ENCODE measurements at places on chromosomes 12 and 14.

- H3K4me1 ChIP-seq: no peaks in the 10 kb centered on the region
- peaks cover 26% of the 10 kb centered on the region for H3K36me3 ChIP-seq
- no peak for DNase-seq
- no peaks in the 10 kb centered on the region for H3K27me3 ChIP-seq
- H3K4me3 ChIP-seq: no peak overlapping the region
- no peak overlapping the region for H3K27ac ChIP-seq
Measured at GRCh38 chr12:108800591-108800990, 56.8 kb downstream of the SSH1 start.

DNA sequence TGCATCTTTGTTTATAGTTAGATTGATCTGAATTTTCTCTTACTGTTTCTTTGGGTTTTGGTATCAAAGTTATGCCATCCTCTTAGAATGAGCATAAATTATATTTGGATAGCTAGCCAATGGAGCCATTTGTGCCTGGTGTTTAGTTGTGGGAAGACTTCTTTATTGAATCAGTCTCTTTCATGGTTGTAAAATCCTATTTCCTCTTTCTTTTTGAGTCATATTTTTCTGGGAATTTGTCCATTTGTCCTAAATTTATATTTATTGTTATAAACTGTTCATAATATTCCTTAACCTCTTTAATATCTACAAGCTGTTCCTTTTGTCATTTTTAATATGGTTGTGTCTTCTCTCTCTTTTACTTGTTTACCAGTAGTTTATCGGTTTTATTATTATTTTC is 462.5 kb downstream of the AEBP2 start:
- no peak overlapping the region for H3K27ac ChIP-seq
- DNase-seq: no peak
- peaks cover 3% of the 10 kb centered on the region for H3K27me3 ChIP-seq
- no peaks in the 10 kb centered on the region for H3K36me3 ChIP-seq
- H3K4me3 ChIP-seq: no peak overlapping the region

DNA sequence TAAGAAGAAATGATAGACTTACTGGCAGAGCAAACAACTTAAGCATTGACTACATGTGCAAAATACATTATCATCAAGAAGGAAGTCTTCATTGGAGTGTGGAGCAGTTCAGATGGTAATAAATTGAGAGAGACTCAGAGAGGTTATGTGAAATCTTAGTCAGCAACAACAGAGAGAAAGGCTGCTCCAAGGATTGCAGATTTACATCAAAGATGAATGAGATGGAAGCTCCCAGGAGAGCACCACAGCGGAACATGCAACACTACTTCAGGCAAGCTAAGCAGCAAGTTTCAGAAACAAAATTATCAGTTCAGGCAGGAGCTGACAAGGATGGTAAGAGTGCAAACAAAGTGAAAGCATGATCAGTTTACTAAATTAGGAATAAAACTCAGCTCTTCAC is 882.3 kb downstream of the LRFN5 start:
- no peaks in the 10 kb centered on the region for H3K27me3 ChIP-seq
- no peak overlapping the region for H3K4me3 ChIP-seq
- no peak for DNase-seq
- H3K36me3 ChIP-seq: no peaks in the 10 kb centered on the region
- H3K27ac ChIP-seq: no peak overlapping the region
- H3K4me1 ChIP-seq: no peaks in the 10 kb centered on the region

- DNase-seq: no peak
- peaks cover 47% of the 10 kb centered on the region for H3K27me3 ChIP-seq
- peaks cover 2% of the 10 kb centered on the region for H3K36me3 ChIP-seq
- H3K4me3 ChIP-seq: no peak overlapping the region
- peaks cover 6% of the 10 kb centered on the region for H3K4me1 ChIP-seq
- H3K27ac ChIP-seq: no peak overlapping the region
Measured at GRCh38 chr12:3959799-3960560, 86.8 kb upstream of the PARP11 start.

DNA sequence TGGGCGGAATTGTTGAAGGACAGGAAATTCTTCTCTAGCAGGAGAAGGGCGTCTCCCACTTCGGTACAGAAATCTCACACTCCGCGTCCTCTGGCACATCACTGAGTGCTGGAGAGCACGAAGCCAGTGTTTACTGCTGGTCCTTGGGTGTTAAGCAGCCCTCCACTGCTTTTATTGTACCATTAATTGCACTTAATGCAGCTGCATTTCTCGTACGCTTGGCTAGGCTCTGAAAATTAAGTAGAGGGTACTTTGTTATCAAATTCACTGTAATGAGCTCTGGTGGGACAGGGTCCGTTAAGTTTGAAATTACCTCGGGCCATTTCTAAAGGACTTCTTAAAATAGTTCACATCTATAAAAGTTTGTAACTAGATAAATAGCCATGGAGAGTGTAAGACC is 411.2 kb downstream of the NPAS3 start:
- no peaks in the 10 kb centered on the region for H3K4me1 ChIP-seq
- no peak for DNase-seq
- H3K4me3 ChIP-seq: no peak overlapping the region
- H3K27me3 ChIP-seq: no peaks in the 10 kb centered on the region

GRCh38 chr12:3040026-3040656 is 37.0 kb upstream of the TSPAN9 start:
- peaks cover 52% of the 10 kb centered on the region for H3K27me3 ChIP-seq
- peaks cover 3% of the 10 kb centered on the region for H3K36me3 ChIP-seq
- no peak overlapping the region for H3K4me3 ChIP-seq
- H3K27ac ChIP-seq: no peak overlapping the region

DNA sequence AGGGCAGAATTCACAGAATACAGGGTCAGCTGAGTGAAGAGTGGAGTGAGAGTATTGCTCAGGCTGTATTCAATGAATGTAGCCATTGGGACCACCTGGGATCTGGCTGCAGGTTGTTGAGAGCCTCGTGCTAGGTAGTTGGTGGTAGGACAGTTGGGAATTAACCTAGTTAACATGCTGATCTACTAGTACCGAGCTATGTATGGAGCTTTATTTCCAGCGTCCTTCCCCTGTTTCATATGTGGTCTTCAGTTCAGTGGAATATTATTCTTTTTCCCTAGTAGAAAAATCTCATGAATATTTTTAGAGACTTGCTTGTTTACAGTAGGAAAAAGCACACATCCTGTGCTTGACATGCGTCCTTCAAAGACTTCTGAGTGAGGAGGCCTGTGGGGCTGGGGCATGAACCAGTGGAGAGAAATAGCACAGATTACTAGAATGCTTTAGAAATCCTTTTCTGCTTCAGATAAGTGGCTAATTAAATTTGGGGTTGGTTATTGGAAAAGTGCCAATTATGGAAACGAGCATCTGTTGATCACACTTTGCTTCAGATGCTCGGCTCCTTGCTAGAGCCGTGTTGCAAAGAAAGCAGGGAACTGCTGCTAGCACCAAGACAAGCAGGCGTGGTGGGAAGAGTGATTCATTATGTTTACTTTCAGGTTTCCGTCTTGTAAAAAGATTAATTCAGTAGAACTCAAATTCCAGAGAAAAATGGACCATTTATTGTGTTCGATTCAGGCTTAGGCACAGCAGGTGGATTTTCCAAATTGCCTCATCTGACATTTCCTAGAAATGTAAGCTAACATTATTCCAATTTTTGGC is 53.6 kb downstream of the ARF6 start:
- DNase-seq: no peak
- peaks cover 1% of the 10 kb centered on the region for H3K36me3 ChIP-seq
- peak overlapping the region; percentile 33 for H3K4me3 ChIP-seq
- H3K27me3 ChIP-seq: no peaks in the 10 kb centered on the region
- H3K4me1 ChIP-seq: peaks cover 56% of the 10 kb centered on the region

DNA sequence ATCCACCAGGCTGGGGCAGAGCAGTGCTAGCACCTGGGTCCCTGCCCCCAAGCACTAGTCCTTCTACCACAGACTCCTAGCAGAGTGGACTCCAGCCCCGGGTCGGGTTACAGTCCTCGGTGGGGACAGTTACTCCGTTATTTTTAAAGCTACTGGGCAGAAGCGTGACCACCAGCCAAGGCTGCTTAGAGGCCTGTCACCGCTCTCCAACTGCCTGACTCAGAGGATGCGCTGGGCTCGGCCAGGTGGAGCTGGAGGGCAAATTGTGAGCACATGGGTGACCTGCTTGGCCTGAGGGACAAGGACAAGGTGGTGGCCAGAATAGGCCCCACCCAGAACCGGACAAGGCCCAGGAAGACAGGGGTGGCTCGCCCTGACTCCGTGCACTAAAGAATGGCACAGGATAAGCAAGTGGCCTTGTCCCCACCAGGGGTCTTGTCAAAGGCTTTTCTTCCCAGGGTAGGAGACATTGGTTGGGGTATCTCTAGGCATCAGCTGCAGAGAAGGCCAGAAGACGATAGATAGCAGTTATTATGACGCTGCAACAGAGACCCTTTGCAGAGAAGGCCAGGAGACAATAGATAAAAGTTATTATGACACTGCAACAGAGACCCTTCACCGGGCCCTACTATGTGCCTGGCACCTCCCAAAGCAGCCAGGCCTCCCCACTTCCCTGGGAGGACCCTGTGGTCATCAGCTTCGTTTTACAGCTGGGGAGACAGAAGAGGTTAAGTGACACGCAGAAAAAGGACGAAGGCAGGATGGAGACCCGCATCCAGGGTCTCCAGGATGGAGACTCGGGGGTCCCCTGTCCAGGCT is 1.6 kb downstream of the ABCB9 start:
- no peak for DNase-seq
- no peaks in the 10 kb centered on the region for H3K27me3 ChIP-seq
- no peaks in the 10 kb centered on the region for H3K36me3 ChIP-seq

DNA sequence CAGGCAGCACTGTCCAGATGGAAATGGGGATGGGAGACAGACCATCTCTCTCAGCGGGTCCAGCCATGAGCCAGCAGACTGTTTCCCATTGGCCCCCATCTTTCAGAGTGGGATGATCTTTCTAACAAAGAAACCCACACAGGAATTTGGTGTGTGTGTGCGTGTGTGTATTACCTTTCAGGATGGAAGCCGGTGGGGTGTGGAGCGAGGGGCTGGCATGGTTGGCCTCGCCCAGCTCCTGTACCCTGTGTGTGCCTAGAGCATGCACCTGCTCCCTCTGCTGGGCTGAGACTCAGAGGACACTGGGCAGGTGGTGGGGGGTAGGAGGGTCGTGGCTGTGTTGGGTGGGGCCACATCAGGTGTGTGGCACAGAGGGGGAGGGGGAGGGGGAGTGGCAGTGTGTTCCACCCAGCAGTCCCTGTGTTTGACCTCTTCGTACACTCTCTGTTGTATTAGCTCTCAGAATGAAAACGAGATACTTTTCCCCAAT is 33.0 kb upstream of the TSPAN9 start:
- peaks cover 44% of the 10 kb centered on the region for H3K27me3 ChIP-seq
- no peak overlapping the region for H3K4me3 ChIP-seq
- peaks cover 3% of the 10 kb centered on the region for H3K36me3 ChIP-seq
- DNase-seq: no peak
- no peaks in the 10 kb centered on the region for H3K4me1 ChIP-seq

- peaks cover 11% of the 10 kb centered on the region for H3K4me1 ChIP-seq
- no peak overlapping the region for H3K4me3 ChIP-seq
- H3K27me3 ChIP-seq: no peaks in the 10 kb centered on the region
- no peak for DNase-seq
- no peak overlapping the region for H3K27ac ChIP-seq
Measured at GRCh38 chr12:109568486-109568885, 4.8 kb downstream of the MMAB start.

- H3K27ac ChIP-seq: no peak overlapping the region
- no peaks in the 10 kb centered on the region for H3K36me3 ChIP-seq
- no peaks in the 10 kb centered on the region for H3K4me1 ChIP-seq
- H3K27me3 ChIP-seq: no peaks in the 10 kb centered on the region
Measured at GRCh38 chr14:67955261-67955660, 135.7 kb downstream of the RAD51B start.

DNA sequence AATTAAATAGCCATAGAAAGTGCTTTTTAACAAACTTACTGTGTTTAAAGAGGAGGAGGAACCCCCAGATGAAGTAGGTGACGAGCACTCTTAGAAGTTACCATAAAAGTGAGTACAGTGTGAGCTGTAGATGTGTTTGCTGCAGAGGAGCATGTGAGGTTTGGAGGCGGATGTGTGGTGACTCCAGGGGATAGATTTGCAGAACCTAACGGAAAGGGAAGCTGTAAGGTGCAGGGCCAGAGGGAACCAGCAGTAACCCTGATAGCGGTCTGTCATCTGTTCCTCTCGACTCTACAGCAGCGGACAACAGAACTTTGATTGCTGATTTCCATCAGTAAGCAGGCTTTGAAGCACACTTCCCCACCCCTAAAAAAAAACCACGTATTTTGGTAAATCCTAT is 5.2 kb downstream of the CALM1 start:
- peak overlapping the region; percentile 99 for H3K4me3 ChIP-seq
- DNase-seq: no peak
- no peaks in the 10 kb centered on the region for H3K27me3 ChIP-seq

- no peaks in the 10 kb centered on the region for H3K4me1 ChIP-seq
- H3K36me3 ChIP-seq: peaks cover 1% of the 10 kb centered on the region
- H3K27ac ChIP-seq: no peak overlapping the region
- no peak overlapping the region for H3K4me3 ChIP-seq
- peaks cover 45% of the 10 kb centered on the region for H3K27me3 ChIP-seq
Measured at GRCh38 chr12:6112004-6112403, 12.5 kb downstream of the VWF start.

All from central memory CD8-positive, alpha-beta T cell (primary cell).